ENCODE measurements at places on chromosomes 2 and 18.

DNA sequence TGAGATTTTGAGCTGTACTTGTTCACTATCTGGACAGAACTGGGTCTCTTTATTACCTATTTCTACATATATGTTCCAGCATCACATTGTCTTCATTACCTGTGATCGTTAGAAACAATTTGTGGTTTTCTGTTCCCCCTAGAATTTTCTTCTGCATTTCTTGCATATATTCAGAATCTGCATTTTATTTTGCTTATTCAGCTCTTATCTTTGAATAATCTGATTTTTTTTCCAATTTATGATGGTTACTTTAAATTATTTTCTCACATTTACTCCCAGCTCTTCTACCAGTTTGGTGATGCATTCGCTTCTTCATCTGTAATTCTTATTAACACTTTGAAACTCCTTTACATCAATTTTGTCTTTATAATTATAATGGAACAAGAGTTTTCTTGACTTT is 55.1 kb downstream of the LYPD6B start:
- no peak for DNase-seq

DNA sequence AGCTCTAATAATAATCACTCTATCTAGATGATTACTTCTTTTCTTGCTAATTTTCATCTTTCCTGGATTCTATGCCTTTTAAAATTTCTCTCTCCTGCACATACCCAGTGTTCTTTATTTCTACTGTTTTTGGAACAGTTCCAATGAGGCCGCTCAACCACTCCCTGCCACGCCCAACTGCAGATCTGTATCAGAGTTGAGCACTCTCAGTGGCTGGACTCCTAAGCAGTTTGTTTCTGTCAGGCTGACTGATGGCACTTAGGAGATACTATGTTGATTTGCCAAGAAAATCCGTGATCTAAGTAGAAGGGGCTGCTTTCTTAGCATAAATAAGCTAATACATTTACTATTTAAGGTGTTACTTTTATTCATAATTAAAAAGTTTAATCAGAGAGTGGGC is 192.8 kb downstream of the ARHGAP15 start:
- DNase-seq, result no peak

GRCh38 chr2:67646714-67647333 is 249.7 kb downstream of the ETAA1 start:
- no peak for DNase-seq

GRCh38 chr2:127157651-127158485 is 50.9 kb upstream of the BIN1 start:
- no peak for DNase-seq

- peak; percentile 77 for DNase-seq
Observed at GRCh38 chr2:45729753-45730512, 78.5 kb downstream of the PRKCE start.
